Suprapubic skin (tissue), 4 donors: ENCODE measurements at places on chromosomes 2 and 18. TPM values are rescaled to one million over a fixed set of nuclear protein-coding genes. Genes with fewer than 3 reads are reported as not detected.

- DNase-seq: no peak
Measured at GRCh38 chr18:39846265-39846664, 2108.8 kb upstream of the PIK3C3 start.

- DNase-seq: no peak
Measured at GRCh38 chr2:144461308-144461766, 58.6 kb downstream of the ZEB2 start.

DNA sequence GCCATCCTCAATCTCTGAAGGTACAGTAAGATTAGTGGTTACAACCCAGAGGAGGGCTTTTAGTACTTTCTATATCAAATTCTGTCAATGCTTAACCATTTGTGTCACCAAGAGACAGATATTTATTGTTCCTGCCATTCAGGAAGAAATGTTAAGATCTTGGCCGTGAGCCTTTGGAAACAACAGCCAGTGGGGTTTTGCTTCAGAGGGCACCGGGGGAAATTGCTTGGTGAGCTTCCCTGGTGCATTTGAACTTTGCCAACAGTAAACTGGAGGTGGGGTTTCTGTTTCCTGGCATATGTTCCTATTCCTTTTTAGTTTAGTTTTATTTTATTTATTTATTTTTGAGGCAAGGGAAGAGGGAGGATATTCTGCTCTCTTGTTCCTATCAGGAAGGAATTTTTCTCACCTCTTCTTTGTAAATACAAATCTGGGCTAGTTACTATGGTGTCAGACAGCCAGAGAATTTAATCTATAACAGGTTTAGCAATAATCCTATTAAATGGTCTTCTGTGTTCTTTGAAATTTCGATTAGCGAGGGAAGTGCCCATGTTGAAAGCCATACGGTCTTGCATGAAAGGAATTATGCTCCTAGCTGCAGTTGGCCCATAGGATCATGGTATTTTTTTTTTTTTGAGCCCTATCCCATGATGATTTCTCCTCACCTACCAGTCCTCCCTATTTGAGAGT is 95.7 kb downstream of the MAIP1 start:
- DNase-seq: no peak

The GAD1 gene
- not detected for total RNA-seq

The UGT1A9 gene
- not detected for total RNA-seq
